ENCODE measurements at places on chromosomes 1 and 21.
A peak's percentile ranks its signal among the peaks of the same experiment; 100 is the strongest.

DNA sequence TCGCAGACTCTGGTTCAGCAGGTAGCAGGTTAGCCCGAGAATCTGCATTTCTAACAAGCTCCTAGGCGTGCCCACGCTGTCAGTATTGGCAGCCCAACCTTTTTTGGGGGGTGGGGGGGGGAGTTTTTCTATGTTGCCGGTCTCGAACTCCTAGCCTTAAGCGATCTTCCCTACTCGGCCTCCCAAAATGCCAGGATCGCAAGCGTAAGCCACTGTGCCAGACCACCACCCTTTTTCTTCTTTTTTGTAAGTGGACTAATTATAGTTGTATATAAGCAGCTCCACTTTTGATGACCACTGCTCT is 480 bp upstream of the MIS18A start:
- DNase-seq, result no peak

GRCh38 chr1:205339197-205339702 is 17.5 kb downstream of the KLHDC8A start:
- no peak for DNase-seq

GRCh38 chr1:244461245-244462071 is at the start of gene CATSPERE:
Gene CATSPERE, plus strand, starts transcription at chr1:244461273. Its CDS starts 157 bp downstream, at chr1:244461430.
- DNase-seq, result peak; percentile 81

DNA sequence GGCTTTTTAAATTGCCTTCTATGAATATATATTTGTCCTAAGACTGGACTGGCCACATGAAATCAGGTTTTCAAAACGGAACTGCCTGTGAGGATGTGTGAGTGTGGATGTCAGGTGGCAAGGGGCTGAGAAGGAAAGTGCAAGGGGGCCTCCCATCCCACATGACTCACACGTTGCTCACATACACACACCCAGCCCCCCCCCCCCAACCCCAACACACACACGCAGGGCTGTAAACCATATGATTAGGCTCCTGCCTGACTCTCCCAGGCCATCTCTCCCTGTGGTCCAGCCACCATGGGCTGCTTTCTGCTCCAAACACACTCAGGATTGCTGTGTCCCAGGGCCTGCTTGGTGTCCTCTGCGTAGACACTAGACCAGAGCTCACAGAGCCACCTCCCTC is 22.4 kb downstream of the DEGS1 start:
- DNase-seq, result no peak

DNA sequence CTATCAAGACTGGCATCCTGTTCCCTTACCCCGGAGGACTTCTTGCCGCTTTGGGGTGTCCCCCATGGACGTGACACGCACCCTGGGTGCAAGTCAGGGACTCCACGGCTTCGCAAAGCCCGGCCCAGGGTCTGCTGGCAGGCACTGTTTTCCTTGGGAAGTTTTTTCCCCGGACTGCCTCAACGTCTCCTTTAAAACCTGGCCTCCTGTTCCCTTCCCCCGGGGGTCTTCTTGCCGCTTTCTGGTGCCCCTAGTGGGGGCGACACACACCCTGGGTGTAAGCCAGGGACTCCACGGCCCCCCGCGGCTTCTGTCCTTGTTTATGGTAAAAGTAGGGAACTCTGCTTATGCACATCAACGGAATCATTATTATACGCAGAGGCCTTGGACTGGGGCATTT is 136.6 kb downstream of the LIPI start:
- DNase-seq, result no peak

DNA sequence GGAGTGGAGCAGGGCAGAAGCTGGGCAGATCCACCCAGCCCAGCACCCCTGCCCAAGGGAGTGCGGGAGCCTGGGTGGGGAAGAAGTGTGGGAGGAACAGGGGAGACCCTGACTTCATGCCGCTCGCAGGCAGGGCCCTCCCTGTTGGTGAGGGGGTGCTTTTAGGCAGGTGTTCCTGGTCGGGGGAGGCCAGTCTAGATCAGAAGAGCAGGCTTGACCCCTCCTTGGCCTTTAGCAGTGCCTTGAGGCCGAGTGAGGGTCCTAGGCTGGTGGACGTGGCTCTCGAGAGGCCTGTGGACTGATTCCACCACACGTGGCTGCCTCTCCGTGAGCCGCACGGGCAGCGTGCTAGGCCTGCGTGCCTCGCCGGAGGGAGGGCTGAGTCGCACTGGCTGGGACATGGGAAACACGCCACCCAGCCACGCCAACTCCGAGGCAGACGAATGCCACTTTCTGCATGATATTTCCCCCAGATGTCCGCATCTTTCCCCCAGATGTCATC is 19.4 kb upstream of the COL18A1 start:
- no peak for DNase-seq

GRCh38 chr1:237201155-237201554 is 159.2 kb downstream of the RYR2 start:
- DNase-seq, result no peak

GRCh38 chr1:61322769-61323168 is 240.4 kb downstream of the NFIA start:
- no peak for DNase-seq

DNA sequence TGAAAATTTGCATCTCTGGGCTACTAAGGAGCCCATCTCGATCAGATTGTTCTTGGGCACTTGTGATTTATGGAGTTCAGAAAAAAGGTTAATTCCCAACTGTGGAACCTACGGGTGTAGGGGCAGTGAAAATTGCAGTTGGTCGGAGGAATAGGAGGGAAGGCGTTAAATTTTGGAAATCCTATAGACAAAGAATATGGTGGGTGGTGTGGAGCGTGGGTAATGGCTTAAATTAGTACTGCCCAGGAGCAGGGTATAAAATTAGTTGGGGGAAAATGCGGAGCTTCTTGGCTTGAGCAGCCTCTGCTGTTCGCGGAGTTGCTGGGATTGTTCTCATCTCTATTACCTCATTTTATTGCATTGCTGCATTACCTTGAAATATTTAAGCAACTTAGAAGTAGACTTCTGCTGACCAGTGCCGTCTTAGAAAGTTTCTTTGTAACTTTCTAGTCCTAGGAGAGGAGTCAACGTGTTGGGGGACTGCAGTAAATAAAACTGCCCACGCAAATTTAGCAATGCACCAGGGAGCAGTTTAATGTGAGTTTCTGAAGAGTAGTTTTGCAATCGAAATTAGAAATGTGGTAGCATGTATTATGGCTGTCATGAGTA is 514 bp downstream of the S1PR1 start:
- DNase-seq, result no peak

GRCh38 chr1:196667131-196667530 is 15.3 kb downstream of the CFH start:
- DNase-seq, result no peak

GRCh38 chr1:65799601-65800000 is 6.9 kb downstream of the PDE4B start:
- no peak for DNase-seq

- no peak for DNase-seq
Observed at GRCh38 chr21:23223882-23224281, 2225.7 kb downstream of the NCAM2 start.

DNA sequence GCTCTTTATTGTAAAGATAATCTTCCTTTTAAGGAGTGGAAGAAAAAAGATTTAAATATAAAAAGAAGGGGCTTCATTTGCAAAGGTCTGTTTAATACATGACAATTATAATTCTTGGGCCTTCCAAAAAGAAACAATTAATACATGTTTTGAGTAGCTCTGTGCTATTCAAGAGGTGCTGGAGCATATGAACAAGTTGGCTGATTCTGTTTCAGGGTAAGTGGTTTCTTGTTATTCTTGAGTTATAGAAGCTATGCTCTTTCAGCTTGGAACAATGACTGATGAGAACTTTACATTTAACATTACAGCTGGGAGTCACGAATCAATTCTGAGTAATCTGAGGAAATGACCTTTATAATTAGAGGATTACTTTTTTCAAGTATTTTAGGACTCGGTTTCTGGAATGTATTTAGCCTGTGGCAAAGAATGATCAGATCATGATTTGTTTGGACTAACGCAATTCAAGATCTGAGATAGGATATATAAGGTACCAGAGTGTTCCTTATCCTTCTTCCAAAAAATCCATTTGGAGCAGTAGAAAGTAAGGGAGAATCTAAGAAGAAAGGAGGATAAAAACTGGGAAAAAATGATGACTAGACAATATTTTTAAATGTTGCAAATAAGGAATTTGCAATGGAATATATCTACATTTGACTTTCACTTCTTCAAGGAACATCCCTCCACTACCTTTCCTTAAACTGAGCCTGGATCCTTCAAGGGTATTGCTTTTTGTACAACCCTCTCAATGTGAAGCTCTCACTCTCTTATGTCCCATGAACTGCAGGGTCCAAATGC is 77.1 kb upstream of the KCTD3 start:
- no peak for DNase-seq

DNA sequence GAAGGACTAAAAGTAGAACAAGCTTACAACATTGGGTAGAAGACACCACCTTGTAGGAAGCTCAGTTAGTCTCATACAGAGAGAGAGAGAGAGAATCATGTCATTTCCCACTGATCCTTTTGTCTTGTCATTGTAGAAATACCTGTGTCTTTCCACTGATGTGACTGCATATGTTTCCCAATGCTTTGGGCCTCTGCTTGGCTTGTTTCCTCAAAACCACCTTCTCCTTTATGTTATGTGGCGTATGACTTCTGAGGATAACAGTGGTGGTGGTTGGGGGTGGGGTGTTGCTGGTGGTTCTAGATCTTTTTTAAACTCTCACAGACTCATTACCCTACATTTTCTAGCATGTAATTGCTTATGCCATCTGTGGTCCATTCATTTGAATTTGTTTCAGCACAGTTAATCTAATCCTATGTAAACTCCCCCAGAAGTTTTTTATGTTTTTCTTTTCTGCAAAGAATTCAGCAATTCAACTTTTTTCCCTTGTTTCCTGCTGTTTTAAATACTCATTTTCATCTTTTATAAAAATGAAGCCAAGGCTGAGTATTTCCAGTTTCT is 9.3 kb downstream of the RGL1 start:
- no peak for DNase-seq

DNA sequence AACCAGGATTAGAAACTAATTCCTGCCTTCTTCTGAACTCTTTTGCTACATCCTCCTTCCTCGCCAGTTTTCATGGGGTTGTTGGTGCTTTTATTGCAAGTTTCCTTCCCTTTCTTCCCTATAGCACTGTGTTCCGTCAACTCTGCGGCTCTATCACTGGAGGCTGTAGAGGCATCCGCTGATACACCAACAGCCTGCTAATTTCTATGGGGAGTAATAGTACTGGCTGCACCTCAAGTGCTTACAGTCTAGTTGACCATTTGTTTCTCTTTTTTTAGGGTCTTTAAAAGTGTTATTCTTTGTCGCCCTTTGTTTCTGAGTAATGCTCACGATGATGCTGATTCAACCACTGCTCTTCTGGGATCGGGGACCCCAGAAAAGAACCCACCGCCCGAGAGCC is 746 bp downstream of the MIS18A start:
- no peak for DNase-seq

- peak; percentile 73 for DNase-seq
Observed at GRCh38 chr1:66231217-66231616, 302.7 kb upstream of the SGIP1 start.

DNA sequence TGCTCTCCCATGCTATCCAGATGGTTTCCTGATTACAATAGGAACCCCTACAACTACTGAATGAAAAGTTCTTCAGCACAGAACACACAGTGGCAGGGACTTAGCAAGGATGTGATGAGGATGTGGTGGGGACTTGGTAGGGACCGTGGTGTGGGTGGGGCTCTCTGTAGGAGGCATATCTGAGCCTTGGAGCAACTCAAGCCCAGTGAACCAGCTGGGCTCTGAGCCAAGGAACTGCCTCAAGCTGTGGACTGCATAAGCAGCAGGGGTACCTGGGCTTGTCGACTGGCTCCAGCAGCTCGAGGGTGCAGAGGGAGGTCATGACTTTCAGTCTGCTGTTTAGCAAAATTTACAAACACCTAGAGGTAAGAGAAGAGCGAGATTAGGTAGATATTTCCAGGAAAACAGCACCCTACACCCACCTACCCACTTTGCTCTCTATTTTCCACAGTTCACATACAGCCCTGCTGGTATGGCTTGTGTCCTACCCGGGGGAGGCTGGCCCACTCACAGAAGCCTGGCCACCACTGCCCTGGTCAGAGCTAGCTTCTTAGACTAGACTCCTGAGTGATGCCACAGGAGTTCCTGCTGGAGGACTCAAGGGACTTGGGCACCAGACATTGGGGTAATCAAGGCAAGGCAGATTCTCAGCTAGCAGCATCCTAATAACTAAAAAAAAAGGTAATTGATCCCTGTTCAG is 86.8 kb upstream of the GCLM start:
- no peak for DNase-seq

- no peak for DNase-seq
Observed at GRCh38 chr1:195574511-195574910, 1033.7 kb downstream of the KCNT2 start.

GRCh38 chr1:243267471-243267880 is 11.6 kb downstream of the SDCCAG8 start:
- DNase-seq, result no peak

DNA sequence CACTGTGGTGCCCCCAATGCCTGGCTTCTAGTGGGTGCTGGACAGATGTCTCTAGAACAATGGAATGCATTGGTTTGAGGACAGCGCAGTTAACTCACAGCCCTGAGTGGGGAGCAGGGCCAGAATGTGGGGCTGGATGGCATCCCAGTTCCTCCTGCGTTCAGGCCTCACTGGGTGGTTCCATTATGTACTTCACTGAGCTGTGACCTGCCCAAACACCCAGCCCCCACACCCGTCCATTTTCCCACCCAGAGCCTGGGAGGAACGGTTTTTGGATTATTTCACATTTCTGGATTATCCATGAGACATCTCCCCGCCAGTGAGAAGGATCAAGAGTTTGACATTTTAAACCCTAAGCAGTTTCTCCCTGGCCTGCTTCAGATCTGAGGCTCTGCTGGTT is 55.3 kb upstream of the WASF2 start:
- DNase-seq, result no peak

- no peak for DNase-seq
Observed at GRCh38 chr1:58745117-58745516, 38.7 kb downstream of the JUN start.

GRCh38 chr1:54401799-54402198 is 4.4 kb downstream of the SSBP3 start:
- peak; percentile 76 for DNase-seq

DNA sequence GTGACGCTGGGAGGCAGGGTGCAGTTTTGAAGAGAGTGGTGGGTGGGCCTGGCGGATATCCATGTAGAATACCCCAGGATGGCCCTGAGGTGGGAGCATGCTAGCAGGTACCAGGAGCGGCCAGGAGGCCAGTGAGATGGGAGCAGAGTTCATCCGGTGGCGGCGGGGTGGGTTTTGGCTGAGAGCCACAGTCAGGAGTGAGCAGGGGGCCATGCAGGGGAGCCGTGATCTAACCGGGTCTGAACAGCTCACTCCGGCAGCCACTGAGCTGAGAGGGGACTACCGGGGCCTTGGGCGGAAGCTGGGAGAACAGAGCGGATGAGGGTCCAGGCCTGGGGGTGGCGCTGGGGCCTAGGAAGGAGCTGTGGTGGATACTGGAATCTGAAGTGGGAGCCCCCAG is 47.6 kb upstream of the LRP8 start:
- no peak for DNase-seq

- no peak for DNase-seq
Observed at GRCh38 chr1:3560251-3560871, 50.9 kb downstream of the MEGF6 start.

DNA sequence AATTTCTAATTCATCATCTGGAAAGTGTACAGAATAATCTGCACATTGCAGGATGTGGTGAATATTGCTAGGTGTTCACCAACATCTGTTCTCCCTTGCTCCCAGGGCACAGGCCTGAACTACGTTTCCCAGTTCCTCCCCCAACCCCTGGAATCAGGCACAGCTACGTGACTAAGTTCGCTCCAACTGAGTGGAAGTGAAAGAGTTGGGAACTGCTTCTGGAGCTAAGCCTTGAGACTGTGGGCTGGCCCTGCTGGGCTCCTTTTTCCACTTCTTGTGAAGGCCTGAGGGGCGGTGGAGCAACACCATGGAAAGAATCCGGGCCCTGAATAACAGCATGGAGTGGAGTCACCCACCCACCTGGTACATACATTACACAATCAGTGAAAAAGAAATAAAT is 534.6 kb downstream of the SMYD3 start:
- DNase-seq, result no peak

Measured in NCI-H1436 treated with DMSO at 0.1 percent for 48 hours (cell line).